Sigmoid colon (tissue), 7 donors: ENCODE measurements at places on chromosomes 11 and 22. TPM values are rescaled to one million over a fixed set of nuclear protein-coding genes. Genes with fewer than 3 reads are reported as not detected.
A peak's percentile ranks its signal among the peaks of the same experiment; 100 is the strongest.

- no peak overlapping the region for H3K4me3 ChIP-seq
- H3K27ac ChIP-seq, result peak overlapping the region; percentile 41
- peaks cover 7% of the 10 kb centered on the region for H3K27me3 ChIP-seq
These were observed 36.3 kb upstream of the TIMP3 start for GRCh38 chr22:32765132-32765618.

GRCh38 chr11:134032043-134032442 is 36.8 kb upstream of the JAM3 start:
- no peak for DNase-seq
- no peak overlapping the region for H3K4me3 ChIP-seq
- H3K4me1 ChIP-seq, result peaks cover 54% of the 10 kb centered on the region
- peak overlapping the region; percentile 94 for H3K27ac ChIP-seq
- no peaks in the 10 kb centered on the region for H3K27me3 ChIP-seq
- no peaks in the 10 kb centered on the region for H3K36me3 ChIP-seq

Gene PPM1F
- 20.3 TPM for total RNA-seq

Gene PDE3B
- 78.3 TPM for total RNA-seq

- H3K4me3 ChIP-seq, result no peak within 1 kb of the TSS
- no peak within 1 kb of the TSS for H3K27ac ChIP-seq
- no peak for DNase-seq
These were observed at the start of gene CASP5 for GRCh38 chr11:105023003-105023402. Gene CASP5, minus strand, starts transcription at chr11:105023168. Its CDS starts 32 bp downstream, at chr11:105023136.

Gene ZBTB16
- total RNA-seq, result 197 TPM

GRCh38 chr11:122900587-122901202 is 18.1 kb downstream of the JHY start:
- H3K4me3 ChIP-seq, result no peak overlapping the region
- no peaks in the 10 kb centered on the region for H3K4me1 ChIP-seq

Gene MYRF
- 0.83 TPM for total RNA-seq

Gene KMT5B
- total RNA-seq, result 39.3 TPM

Gene SMC1B
- not detected for total RNA-seq

DNA sequence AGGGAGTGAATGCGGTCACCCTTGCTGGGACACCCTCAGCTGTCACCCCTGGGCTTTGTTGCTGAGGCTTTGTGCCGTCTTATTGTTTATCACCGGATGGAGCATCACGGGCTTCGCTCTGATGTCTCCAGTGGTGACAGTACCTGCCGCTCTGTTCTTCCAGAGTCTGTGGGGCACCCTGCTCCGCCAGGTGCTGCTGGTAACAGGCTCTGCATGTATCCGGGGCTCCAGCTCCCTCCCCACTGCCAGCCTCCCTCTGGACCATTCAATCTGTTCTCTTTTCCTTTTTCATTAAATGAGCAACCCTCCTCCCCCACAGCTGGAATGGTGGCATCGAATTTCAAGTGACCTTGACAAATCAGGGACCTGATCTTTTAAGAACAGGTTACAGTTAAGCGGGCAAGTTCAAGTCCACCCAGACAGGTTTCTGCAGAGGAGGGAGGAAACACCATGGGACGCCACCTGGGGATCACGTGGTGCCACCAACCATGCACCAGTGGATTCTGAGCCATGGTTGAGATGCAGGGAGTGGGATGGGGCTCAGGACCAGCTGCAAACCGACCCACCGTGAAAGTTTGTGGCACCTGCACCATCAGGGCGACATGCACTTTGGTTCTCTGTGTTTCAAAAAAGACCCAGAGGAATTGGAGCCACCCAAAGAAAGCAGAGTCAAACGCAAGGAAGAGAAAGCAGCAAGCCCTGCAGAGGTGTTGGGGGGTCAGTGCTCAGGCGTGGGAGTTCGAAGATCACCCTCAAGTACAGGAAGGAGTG is 89.3 kb downstream of the BCR start:
- H3K27me3 ChIP-seq, result no peaks in the 10 kb centered on the region
- peaks cover 14% of the 10 kb centered on the region for H3K4me1 ChIP-seq
- peaks cover 49% of the 10 kb centered on the region for H3K36me3 ChIP-seq
- no peak overlapping the region for H3K27ac ChIP-seq

Gene CHRNA10
- total RNA-seq, result 0.68 TPM

GRCh38 chr22:22168190-22168940 is 76.2 kb upstream of the VPREB1 start:
- DNase-seq, result no peak
- no peaks in the 10 kb centered on the region for H3K4me1 ChIP-seq
- no peaks in the 10 kb centered on the region for H3K36me3 ChIP-seq
- H3K4me3 ChIP-seq, result no peak overlapping the region
- H3K27me3 ChIP-seq, result no peaks in the 10 kb centered on the region
- H3K27ac ChIP-seq, result no peak overlapping the region

Gene KREMEN1
- total RNA-seq, result 4.3 TPM

Gene ZNF214
- 3.1 TPM for total RNA-seq

DNA sequence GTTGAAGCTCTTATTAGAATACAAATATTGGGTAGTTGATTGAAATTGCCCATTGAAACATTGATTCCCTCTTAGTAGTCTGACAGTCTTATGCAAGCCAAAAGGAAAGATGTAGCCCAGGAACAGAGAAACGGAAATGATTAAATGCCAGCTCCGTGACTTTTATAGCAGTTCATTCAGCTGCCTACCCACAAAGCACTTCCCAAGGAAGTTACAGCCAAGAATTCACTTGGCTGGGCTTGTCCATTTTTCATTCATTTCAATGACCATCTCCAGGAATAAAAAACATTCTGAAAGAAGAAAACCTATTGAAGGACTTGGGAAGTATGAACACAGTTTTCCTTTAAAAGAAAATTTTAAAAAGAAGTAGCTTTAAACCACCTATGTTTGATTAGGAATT is 62.0 kb downstream of the NCAM1 start:
- no peaks in the 10 kb centered on the region for H3K27me3 ChIP-seq
- H3K4me3 ChIP-seq, result no peak overlapping the region
- H3K4me1 ChIP-seq, result no peaks in the 10 kb centered on the region
